ENCODE measurements at places on chromosomes 12 and 14.

- DNase-seq: no peak
These were observed 412.4 kb downstream of the PCNX1 start for GRCh38 chr14:71319666-71320065.

- DNase-seq: no peak
These were observed 81.0 kb downstream of the TMX1 start for GRCh38 chr14:51321036-51321435.

DNA sequence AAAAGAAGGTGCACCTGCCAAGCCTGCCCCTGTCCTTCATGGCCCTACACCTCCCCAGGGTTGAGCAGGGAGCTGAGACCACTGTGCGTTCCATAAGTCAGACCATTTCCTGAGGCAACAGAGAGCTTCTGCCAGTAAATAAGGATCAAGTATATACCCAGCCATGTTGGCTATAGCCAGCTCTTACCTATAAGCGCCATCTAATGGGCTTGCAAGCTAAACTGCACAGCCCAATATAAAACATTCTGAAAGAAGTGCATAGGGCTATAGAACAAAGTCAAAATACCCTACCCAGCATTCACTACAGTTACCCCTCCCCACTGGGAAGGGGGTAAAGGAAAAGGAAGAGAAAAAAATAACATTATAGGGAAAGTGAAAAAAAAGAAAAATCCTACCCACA lies 59.3 kb upstream of the SCAF11 start:
- no peak for DNase-seq

DNA sequence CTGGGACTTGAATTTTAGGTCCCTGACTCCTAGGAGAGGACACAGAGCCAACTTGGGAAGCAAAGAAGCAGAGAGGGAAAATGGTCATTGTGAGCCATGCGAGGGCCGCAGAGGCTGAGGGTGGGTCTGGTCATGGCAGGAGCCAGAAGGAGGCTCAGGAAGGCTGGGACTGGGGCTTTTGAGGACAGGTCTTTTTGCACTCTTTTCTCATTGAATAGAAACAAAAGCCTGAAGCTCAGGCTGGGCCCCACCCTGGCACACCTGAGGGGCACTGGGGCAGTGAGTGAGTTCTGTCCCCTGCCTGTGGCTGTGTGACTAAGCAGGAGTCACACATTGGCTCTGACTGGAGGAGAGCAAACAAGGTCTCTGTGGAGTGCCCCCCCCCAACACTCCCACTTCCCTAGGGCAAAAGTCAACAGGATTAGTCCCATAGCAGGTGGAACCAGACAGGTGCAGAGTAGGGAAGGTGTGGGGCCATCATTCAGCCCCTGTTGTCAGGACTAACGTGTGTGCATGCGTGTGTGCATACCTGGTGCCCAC lies 2.8 kb downstream of the KRT7 start:
- no peak for DNase-seq

DNA sequence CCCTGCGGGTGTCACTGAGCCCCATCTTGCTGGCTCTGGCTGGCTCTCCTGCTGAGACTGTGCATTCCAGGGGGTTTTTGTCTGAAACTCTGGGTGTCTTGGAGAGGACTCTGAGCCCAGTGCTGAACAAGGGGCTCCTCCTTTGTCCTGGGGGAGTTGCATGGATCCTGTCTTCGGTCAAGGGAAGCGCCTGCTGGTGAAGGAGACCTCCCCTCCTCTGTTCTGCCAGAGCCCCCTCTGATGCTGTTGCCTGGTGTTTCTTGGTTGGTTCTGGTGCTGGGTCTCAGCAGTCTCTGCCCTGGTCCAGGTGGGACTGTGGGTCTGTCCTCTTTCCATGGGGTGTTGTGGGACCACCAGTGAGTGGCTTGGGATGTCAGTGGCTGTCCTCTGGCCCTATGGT lies 380.9 kb downstream of the TMEM121 start:
- no peak for DNase-seq

DNA sequence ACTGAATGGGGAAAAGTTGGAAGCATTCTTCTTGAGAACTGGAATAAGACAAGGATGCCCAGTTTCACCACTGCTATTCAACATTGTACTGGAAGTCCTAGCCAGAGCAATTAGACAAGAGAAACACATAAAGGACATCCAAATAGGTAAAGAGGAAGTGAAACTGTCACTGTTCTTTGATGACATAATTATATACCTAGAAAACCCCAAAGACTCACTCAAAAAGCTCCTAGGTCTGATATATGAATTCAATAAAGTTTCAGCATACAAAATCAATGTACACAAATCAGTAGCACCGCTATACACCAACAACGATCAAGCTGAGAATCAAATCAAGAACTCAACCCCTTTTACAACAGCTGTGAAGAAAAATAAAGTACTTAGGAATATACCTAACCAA lies 157.3 kb upstream of the DDHD1 start:
- DNase-seq: no peak

GRCh38 chr12:96241846-96242256 lies 47.7 kb downstream of the ELK3 start:
- DNase-seq: peak; percentile 20

DNA sequence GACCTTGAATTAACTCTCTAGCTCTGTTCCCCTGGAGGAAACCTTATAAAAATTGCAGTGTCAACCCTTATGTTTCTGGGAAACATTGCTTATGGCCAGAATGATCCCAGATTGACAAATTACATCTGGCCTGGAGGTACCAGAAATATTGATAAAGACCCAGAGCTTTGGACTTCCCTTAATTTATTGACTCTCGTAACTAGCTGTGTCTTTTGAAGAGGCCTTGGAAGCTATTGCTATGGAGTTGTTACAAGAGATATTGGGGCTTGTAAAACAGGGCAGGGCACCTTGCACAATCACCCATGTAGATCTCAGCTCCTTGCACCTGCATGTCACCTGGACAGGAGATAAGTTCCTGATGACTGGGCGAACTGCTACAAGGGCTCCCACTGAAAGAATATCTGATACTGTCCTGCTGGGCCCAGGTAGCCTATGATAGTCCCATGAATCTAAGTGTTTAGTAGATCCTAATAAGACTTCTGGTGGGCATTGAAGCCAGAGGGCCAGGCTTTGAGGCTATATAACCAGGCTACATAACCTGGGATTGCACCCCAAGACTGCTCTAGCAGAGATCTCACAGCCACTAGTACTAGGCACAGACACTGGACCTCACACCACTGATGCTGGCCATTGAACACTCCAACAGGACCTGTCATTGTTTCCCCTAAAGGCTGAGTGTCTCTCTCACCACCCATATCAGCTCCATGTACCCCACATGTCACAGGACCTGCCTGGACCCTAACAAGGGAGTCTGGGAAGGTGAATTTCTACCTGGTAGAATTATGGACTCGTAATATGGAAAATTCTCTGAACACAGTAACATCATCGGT lies 135.7 kb upstream of the PWP1 start:
- no peak for DNase-seq

- no peak for DNase-seq
These were observed 43.7 kb downstream of the TRHDE start for GRCh38 chr12:72315858-72316257.

- DNase-seq: no peak
These were observed 35.0 kb upstream of the NAV3 start for GRCh38 chr12:77795699-77796098.

- DNase-seq: no peak
These were observed 273.6 kb upstream of the PWP1 start for GRCh38 chr12:107411792-107412535.

DNA sequence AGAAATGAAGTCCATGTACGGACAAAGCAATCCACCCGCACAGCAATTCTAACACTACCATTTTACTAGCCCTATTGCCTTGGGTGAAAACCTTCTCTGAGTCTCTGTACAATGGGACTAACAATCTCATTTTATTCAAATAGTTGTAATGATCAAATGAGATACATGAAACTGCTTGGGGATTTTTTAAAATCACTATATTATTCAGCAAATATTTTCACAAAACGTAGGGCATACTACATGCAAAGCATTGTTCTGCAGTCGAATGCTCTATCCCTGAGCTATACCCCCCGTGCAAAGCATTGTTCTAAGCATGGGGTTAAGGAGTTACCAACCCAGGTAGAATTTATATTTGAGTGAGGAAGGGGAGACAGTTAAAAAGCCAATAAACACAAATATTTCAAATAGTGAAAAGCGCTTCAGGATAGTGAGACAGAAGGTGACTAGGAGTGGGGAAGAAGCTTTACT lies 554 bp upstream of the ATF7 start:
- no peak for DNase-seq

DNA sequence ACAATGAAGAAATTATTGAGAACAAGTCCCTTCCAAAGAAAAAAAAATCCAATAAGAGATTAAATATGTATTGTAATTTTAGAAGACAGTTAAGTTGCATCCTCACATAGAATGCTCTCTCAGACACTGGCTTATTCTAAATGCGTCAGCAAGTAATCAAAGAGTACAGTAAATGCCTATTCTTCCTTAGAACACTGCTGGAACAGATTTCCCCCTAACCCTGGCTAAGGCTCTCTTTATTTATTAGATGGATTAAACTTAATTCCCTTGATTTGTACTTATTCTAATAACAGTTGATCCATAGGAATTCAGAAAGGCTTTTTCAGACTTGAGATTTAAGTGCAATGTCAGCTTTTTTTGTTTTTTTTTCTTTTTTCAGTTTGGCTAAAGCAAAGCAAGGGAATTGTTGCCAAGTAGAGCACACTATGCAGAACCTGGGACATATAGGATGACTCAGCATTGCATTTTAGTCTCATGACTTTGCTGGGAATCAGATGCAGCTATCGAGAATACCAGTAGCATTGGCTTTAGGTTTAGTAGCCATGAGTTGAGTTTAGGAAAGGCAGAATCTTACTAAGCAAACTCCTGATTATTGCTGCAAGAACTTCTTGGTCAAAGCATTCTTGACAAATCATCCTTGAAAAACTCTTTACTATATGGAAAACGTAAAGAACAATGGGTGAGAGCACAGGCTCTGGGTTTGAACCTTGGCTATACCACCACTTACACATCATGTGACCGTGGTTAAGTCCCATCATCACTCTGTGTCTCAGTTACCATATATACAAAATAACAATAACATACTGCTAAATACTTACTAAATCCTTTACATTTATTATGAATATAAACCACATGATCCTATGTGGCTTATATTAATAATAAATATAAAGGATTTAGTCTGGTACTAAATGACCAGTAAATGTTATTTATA lies 26.7 kb downstream of the MED21 start:
- DNase-seq: no peak

DNA sequence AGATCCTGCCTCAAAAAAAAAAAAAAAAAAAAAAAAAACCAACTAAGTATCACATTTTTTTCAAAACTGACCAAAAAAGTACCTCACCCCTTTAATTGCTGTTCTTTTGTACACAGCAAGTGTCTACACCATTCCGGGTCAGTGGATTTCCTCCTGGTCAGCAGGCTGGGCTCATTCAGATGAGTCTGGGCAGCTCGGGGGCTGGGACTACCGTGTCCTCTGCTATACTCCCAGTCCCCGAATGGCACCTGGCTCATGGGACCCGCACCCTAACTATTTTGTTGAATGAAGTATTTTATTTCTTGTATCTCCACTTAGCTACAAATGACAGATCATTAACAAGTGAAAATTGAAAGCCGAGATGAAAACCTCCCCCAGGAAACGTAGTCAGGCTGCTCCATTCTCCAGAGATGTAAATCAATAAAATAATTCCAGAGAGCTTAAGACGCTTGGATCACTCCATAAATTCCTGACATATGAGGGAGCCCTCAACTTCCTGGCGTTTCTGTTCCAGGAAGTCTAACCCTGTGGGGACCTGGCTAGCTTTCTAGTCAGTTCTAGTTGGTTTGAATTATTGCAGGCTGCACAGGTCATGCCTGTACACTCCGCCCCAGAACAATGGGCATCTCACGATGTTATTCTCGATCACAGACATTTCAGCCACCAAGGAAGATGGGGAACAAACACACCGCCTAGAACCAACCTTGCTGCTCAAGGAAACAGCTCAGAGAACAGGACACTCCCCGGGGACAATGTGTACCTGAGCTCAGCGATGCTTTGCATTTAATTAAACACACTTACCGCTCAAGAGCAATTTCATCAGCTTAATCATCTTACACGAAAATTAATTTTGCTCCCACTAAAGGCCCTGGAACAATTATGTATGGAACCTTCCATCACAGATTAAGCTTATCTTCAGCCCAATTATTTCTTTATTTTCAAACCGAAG lies 76.3 kb downstream of the RIMBP2 start:
- no peak for DNase-seq

- DNase-seq: no peak
These were observed 14.3 kb upstream of the CHURC1 start for GRCh38 chr14:64899958-64900357.

- DNase-seq: no peak
These were observed 236.6 kb downstream of the SEC23A start for GRCh38 chr14:38866461-38866860.

GRCh38 chr12:54141431-54142113 lies 47.2 kb downstream of the SMUG1 start:
- no peak for DNase-seq

DNA sequence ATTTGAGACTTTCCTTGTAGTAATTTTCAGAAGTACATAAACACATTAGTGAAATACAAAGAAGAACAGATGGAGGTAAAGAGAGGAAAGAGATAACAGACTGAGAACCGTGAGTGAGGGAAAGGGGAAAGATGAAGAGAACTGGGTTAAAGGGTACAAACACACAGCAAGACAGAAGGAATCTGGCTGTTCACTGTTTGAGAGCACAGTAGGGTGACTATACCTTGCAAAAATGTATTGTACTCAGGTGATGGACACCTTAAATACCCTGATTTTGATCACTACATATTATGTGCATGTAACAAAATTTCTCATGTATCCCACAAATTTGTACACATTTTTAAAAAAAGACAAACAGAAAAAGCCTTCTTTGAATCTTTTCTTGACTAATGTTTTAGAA lies 2.7 kb upstream of the TRHDE start:
- no peak for DNase-seq

DNA sequence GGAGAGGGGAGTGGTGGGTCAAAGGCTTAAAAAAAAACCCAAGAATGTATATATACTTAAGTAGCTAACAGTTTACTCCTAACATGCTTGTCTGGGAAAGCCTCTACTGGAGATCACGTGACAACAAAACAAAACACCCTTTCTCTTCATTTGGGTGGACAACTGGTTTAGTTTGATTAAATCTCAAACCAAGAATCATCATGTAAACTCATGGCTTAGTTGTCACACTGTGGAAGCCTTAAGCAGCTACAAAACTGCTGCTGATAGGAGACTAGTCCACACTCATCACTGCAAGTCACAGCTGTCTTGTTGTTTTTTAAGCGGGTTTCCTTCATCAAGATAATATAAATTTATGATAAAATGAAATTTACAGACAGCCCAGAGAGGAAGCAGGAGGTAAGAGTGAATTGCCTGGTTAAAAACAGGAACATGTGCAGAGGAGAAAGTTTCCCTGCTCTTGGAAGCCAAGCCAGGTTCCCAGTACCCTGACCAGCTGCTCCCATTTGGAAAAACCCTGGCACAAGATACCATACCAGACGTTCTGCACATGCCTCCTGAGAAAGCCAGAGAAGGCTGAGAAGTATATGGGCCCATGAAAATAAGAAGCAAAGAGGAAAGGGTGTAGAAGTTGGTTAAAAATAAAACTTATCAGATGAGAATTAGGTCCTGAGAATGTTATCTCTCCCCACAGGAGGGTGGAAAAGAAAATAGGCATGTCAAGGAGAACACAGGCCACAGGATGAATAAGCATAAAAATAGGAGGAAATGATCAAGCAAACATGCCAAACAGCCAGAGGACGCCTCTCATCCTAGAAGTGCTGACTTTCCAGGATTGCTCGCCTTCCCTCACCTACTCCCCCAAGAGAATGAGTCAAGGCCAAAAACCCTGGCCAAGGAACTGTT lies 34.0 kb downstream of the EGLN3 start:
- DNase-seq: no peak
